T-helper 1 cell treated with Interleukin-12 subunit alpha and Interleukin-12 subunit beta and Interleukin-4 antibody, amounts not matched to agents 30 ng/mL and 1 ng/mL, for 36 hours (primary cell): ENCODE measurements at places on chromosomes 3 and 15. TPM values are rescaled to one million over a fixed set of nuclear protein-coding genes. Genes with fewer than 3 reads are reported as not detected.

The CNTN6 gene
- not detected in 2 replicates for total RNA-seq

The DNAJA4 gene
- total RNA-seq, result 38.9 and 39.7 TPM in 2 replicates

The POC1A gene
- 16.8 and 19.6 TPM in 2 replicates for total RNA-seq

The RAB5A gene
- 60.6 and 61.0 TPM in 2 replicates for total RNA-seq

The LRRC34 gene
- 1.5 and 1.9 TPM in 2 replicates for total RNA-seq

The DNAH12 gene
- total RNA-seq, result 0.10 and 0.20 TPM in 2 replicates

The DUOX2 gene
- not detected in 2 replicates for total RNA-seq

The KAT2B gene
- 146 and 161 TPM in 2 replicates for total RNA-seq

The SERINC4 gene
- 0.17 and 0.41 TPM in 2 replicates for total RNA-seq

The ACAD9 gene
- 59.7 and 62.1 TPM in 2 replicates for total RNA-seq

The CELSR3 gene
- total RNA-seq, result 6.0 and 7.4 TPM in 2 replicates

The MUSTN1 gene
- total RNA-seq, result 0.59 and 3.0 TPM in 2 replicates

The NTRK3 gene
- total RNA-seq, result 0.37 and 0.51 TPM in 2 replicates
